Islet precursor cell (in vitro differentiated cells): ENCODE measurements at places on chromosomes 7 and 10.

- no peak for DNase-seq
Measured at GRCh38 chr10:35224045-35224740, 97.5 kb downstream of the CREM start.

GRCh38 chr7:157555313-157555712 is 218.5 kb downstream of the DNAJB6 start:
- DNase-seq: peak; percentile 35

DNA sequence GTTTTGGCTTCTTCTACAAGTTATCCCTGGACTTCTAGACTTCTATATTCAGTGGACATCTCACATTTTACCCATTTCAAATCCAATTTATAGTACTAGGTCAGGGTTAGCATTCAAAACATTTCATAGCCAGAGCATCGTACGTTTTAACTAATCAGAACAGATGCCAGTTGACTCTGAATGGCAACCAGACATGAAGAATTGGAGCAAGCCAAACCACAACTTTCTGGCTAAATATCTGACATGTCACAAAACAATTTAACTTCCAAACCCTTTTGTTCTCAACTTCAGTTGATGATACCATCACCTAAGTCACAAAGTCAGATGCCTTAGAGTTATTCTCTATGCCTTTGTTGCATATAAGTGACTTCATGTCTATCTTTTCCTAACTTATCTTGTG is 1105.7 kb downstream of the XPNPEP1 start:
- no peak for DNase-seq

DNA sequence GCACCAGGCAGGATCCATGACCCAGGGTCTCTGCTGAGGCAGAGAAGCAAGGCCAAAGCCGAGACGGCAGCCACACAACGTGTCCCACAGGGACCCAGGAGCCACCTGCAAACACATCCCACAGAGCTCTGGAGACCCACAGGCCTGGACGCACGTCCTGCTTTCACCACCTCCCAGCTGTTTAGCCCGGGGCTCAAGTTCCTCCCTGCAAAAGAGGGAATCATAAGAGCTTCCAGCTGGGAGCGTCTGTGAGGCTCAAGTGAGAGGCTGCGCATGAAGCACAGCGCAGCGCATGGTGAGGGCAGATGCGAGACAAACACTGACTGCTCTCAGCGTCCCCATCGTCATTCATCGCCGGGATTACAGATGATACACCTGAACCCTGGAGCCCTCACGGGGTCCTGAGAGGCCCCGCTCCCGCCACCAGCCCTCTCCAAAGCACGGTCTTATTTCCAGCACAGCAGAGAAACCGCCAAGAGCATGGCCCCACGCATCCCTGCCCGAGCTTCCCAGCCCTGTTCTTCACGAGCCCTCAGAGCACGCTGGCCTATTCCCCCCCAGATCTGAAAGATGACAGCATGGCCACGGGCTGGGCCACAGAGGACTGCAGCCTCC is 88.7 kb downstream of the MAD1L1 start:
- no peak for DNase-seq

DNA sequence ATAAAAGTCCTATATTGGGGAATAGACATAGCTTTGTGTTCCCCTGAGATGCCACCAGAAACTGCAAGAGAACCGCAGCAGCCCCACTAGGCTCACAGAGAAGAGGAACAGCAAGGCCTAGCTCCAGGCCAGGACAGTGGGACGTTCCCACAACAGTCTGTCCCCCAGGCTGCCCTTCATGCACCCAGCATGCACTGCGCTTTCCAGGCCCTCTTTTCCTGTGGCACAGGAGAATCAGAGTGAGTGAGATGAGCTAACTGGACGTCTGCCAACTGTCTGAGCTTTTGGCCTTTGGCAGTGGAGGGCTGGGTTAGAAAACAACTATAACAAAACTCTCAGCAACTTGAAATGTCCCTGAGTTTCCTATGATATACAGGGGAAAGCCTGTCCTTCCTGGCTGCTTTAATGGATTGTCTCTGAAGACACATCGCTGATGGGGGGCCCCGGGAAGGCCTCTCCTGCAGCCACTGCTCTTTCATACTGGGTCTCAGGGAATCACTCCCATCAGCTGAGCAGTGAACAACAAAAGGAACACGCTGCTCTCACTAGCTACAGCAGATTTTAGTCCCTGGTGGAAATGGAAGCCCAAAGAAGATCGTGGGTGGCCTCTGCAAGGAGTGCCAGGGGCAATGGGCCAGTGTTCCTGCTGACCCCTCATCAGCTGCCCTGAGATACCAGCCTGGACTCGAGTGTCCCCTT is 53.5 kb downstream of the PODXL start:
- DNase-seq: no peak

DNA sequence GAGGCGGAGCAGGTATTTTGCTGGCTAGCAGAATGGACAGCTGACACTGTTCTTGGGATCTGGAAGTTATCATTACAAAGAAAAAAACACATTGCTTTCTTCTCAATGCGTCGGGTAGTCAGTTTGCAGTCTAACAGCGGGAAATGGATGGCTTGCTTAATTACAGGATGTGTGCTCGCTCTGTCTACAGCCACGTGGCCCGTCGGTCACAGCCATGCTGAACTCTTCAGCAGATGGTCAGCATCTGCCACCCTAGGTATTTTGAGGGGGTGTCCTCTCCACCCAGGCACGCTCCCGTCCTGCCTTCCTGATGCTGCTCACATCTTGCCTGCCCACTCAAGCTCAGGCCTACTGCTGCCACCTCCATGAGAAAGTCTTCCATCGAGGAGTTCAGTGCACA is 20.4 kb upstream of the INMT start:
- DNase-seq: no peak

- DNase-seq: no peak
Measured at GRCh38 chr10:84308481-84309304, 19.7 kb upstream of the CCSER2 start.

- no peak for DNase-seq
Measured at GRCh38 chr7:44629829-44630522, 23.5 kb downstream of the OGDH start.

DNA sequence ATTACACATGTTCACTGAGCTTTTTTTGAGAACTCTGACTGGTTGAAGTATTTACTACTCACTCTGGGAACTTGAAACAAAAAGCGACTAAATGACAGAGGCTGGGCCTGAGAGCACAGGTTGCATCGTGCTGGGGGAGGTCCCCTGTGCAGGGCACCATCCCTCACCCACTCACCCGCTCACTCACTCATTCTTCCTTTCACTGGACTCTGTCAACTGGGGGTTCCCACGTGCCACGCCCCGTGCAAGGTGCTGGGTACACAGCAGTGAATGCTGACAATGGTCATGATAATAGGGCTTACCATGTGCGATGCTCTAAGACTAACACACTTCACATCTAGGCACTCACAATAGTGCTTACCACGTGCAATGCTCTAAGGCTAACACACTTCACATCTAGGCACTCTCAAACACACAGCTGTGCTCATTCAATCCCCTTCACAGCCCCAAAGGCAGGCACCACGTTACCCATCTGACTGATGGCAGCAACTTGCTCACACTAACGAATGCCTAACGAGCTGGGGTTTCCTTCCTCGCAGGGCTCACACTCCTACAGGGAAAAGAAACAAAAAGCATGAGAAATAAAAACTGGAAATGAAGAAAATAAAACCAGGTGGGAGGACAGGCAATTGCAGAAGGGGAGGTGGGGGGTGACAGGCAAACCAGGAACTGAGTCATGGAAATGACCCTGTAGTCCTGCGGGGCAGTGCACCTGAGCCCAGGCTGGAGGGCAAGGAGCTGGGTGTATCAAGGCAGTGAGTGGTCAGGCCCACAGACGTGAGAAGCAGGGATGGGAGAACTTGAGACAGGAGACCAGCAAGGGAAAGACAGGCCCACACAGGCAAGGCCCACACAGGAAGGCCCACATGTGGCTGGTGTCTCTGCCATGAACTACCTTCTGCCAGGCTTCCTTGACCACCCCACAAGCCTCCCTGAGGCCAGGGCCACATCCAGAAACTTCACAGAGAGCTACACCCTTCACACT is 147.0 kb upstream of the FAM20C start:
- DNase-seq: no peak

- DNase-seq: peak; percentile 38
Measured at GRCh38 chr7:130894909-130895750, 161.1 kb upstream of the KLF14 start.

- peak; percentile 68 for DNase-seq
Measured at GRCh38 chr10:96642973-96643372, 56.2 kb upstream of the TM9SF3 start.

GRCh38 chr7:98669329-98670000 is 52.4 kb downstream of the NPTX2 start:
- no peak for DNase-seq

GRCh38 chr7:30974605-30975255 is 11.0 kb downstream of the GHRHR start:
- peak; percentile 88 for DNase-seq

DNA sequence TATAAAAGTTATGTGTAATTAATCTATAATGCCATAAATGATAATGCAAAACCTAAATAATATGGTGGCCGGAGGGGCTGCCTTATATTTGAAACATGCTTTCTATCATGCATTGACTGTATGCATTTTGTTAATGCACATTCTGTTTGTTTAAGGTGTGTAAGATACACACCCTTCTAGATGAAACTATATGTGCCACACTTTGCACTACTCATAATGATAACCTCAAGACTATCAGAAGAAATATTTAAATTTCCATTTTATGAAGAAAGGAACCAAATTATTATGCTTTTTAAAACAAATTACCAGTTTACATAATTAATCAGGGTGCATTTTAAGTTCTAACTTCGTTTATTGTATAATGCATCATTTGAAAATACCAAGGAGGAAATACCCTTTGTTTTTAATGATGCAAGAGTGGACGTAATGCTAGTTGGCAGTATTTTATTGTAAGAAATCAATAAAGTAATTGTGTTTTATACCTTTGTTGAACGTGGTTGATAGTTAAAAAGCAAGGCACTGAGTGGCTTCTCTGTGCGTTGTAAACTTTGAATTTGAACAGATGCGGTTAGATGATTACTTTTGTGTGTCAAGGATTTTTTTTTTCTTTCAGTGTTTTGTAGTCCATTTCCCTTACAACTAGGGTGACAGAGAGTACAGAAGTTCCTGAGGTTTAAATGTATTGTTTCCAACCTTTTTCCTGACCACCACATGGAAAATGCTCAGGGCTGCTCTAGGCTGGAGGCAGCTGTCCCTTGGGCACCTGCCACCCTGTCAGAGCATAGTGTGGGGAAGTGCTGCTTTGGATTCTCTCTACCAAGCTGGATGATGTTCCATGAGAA is 21.6 kb downstream of the NRBF2 start:
- no peak for DNase-seq

DNA sequence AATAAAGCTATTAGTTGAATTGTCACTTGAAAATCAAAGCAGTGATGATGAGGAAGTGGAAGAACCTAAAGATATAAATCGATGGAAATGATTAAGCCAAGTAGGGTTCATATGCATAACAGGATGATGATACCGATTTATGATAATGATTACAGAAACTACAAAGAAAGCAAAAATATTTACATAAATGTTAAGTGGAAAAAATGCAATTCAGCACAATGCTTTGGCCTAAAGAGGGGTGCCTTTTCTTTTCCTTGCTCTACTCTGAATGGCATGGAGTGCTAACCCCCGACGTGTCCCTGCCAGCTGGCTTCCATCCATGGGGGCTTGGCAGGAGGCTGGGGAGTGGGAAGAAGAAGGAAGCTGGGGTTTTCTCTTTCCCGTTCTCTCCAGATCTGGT is 240.3 kb downstream of the GATA3 start:
- no peak for DNase-seq

- DNase-seq: no peak
Measured at GRCh38 chr7:42217548-42217947, 19.5 kb downstream of the GLI3 start.

GRCh38 chr10:72379776-72380175 is 25.1 kb upstream of the DNAJB12 start:
- DNase-seq: no peak
